ENCODE measurements at places on chromosomes 16 and 17.

DNA sequence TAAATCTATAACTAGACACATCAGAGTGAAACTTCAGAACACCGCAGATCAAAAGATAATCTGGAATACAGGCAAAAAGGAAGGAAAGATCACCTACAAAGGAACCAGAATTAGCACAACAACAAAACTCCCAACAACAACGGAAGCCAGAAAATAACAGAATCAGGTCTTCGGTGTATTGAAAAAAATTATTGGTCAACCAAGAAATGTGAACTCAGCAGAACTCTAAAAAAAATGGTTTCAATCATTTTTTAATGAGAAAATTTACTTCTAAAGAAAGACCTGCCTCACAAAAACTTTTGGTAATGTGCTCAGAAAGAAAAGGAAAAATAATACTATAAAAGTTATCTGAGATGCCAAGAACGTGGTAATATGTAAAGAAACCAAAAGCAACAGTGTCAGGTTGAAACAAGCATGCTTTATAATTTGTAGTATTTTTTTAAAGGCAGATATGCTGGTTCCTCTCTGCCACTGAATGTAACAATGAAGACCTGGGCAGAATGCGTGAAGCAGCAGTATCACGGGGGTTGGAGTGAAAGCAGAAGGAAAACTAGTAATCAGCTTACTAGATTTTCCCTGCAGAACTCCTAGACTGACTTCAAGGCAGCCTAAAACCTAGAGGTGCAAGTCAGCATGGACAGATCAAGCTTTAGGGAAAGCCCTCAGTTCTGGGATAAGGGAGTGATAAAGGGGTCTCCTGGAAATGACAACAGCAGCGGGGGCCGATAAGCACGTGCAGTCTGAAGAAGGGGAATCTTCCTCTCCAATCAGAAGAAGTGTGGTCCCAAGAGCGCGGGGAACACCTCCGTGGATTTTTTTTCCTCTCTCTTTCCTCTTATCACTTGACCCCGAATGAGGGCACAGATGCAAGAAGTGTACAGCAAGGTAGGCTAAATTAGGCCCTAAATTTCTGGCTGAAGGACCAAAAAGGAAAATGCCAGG is 80.9 kb upstream of the TEKT1 start:
- no peak for DNase-seq

DNA sequence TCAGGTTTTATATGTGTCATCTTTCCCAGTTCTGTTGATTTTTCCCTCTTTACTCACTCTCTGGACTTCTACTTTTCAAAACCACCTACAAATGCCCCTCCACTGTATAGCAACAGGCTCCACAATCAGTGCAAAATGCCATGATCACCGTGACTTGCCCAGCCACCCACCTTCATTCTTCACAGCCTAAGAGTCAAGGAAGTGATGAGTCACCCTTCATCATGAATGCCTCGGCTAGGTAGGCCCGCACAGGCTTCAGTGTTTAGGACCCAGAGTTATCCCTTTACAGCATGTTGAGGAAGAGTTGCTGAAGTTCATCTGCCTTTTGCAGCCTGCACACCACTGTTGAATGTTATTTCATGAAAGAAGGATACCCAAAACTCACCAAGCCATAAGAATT is 158.6 kb downstream of the PMP22 start:
- DNase-seq = peak; percentile 1

- no peak for DNase-seq
These were observed 38.8 kb downstream of the TMC6 start for GRCh38 chr17:78089576-78090281.

DNA sequence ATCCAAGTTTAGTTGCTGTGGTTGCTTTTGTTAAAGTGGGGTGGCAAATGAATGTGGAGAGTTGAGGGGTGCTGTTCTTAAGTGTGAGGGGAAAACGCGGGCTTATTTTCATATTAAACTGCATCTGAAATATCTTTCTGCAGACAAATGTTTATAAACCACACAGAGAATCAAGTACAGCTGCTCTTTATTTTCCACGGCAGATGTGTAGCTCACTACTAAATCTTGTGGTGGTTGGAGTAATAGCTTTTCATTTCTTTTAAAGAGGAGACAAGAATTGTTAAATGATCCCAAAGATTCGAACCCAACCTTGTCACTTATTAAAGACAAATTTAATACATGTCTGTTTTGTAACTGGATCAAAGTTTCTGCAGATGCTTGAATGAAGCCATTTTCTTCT is 2.1 kb downstream of the CLTC start:
- no peak for DNase-seq
